Head of caudate nucleus (tissue), 42 donors: ENCODE measurements at places on chromosomes 12 and 14.

DNA sequence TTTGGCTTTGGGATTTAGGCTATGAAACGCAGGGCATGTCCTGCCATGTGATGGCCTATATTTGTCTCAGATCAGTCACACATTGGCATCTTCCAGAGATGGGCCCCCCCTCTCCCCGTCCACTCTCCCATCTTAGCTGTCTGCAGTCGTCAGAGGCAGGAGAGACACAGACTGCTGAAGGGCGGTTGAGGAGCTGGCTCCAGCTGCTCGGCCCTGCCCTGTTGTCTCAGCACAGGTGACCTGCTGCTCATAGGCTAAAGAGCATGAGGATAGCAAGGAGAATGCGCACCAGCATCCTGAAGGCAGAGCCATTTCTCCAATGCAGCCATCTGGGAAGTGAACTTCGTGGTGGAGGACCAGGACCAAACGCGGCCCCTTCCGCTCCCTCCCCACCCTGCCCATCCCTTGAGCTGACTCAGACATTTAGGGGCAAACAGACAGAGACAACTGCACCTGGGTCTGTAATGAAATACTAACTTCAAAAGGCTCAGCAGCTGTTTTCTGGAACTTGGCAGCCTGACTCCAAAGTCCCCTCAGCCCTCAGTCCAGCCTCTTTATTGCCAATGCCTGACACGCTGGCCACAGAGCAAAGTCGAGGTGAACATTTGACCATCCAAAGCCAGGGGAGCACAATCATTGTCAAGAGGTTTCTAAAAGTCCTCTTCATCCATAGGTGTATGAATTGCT, 22.3 kb downstream of the FZD10 start:
- no peak for DNase-seq

DNA sequence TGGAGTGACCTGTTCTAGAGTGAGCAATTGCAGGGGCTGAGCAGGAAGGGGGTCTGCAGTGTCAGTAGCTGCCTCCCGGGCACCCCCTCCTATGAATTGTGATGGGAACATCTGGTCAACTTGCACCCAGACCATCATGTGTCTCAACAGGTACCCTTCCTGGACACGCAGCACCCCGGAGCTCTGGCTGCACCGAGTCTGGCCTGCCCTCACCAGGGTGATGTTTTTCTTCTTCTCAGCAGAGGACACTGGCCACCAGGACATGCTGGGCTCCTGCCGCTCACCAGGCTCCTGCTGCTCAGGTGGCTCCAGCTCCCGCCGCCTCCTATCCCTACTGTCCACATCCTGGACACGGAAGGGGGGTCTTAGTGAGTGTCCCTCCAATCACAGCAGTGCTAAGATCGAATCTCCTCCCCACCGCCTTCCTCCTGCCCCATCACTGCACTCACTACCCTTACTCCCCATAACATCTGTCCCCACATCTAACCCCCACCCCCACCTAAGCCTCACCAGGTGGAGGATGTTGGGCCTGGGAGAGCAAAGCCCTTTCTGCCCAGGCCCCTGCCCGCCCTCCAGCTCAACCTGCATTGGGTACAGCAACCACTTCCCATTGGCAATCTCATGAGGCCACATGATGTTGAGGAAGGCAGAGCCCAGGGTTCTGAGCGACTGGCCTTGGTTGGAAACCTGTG, 14.9 kb downstream of the ITGA7 start:
- DNase-seq: no peak

GRCh38 chr14:52303236-52303635, 10.9 kb upstream of the PTGER2 start:
- DNase-seq: no peak

DNA sequence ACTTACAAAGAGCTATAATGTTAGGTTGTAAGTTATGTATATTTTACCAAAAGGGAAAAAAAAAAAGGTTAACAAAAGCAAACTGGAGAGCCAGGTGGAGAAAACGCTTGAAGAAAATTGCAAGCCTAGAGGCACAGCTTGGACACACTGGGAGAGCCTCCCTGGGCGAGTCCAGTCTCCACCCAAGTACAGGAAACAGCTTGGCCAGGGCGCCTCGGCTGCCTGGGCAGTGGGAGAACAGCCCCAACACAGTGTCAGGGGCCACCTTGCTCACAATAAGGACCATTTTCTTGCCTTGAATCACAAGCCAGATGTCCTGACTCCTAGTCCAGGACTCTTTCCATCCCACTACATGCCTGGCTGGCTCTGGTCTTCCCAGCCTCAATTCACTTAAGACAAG, 33.3 kb downstream of the TTC7B start:
- DNase-seq: no peak

DNA sequence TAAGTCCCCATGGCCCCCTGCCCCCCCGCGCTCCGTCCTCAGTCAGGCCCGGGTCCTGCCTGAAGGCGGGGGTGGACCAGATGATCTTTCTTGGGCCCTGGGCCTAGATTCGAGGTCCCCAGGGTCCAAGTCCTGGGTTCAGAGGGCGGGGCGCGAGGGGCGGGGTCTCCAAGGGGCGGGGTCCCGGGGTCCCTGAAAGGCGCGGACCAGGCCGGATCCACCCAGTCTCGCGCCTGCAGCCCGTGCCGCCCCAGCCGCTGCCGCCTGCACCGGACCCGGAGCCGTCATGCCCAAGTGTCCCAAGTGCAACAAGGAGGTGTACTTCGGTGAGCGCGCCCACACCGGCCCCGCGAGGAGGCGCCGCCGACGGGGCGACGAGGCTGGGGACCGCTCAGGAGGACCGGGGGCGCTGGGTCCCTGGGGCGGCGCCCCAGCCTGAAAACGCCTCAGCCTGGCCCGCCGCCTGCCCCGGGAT, 325 bp downstream of the CRIP1 start:
- DNase-seq: no peak

DNA sequence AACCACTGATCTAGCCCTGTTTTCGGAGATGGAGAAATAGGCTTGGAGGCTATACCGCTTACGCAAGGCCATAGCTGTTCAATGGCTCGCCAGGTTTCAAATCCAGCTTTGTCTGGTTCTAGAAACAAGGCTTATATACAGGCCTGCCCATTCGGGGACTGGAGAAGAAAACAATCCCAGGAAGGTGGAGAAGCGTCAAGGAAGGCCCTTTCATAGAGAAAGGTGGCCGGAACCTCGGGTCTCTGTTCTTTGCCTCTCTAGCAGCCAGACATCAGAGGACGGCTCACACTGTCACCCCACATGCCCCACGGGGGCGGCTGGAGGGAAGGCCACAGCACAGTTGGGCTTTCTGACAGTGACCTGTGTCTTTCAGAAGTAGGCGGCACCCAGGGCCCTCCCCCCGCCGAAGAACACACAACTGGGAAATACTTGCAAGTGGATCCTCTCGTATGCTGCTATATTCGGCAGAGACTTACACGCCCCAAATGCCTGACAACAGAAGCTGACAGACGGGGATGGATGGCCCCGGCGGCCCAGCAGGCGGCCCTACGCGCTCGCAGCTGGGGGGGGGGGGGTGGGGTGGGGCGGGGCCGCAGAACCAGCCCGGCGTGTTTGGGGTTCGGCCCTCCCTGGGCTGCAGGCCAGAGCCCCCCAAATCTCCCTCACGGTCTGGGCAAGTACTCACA, 4.5 kb upstream of the SETD1B start:
- DNase-seq: peak; percentile 79

DNA sequence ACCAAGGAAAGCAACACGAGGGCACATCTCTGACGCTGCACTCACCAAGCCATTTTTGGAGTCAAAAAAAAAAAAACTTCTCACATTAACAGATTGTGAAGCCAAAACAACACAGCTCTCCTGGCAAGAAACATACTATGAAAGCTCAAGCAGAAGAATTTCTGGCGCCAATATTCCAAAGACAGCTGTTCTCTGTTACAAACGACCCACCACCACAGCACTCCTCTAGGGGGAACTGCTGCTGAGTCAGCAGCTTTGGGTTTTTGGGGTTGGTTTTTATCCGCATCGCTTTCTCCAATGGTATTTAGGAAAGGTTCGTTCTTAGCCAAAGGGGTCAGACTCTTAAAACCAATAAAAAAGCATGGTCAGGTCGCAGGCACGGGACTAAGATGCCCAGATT, 379.4 kb downstream of the RPS29 start:
- no peak for DNase-seq

DNA sequence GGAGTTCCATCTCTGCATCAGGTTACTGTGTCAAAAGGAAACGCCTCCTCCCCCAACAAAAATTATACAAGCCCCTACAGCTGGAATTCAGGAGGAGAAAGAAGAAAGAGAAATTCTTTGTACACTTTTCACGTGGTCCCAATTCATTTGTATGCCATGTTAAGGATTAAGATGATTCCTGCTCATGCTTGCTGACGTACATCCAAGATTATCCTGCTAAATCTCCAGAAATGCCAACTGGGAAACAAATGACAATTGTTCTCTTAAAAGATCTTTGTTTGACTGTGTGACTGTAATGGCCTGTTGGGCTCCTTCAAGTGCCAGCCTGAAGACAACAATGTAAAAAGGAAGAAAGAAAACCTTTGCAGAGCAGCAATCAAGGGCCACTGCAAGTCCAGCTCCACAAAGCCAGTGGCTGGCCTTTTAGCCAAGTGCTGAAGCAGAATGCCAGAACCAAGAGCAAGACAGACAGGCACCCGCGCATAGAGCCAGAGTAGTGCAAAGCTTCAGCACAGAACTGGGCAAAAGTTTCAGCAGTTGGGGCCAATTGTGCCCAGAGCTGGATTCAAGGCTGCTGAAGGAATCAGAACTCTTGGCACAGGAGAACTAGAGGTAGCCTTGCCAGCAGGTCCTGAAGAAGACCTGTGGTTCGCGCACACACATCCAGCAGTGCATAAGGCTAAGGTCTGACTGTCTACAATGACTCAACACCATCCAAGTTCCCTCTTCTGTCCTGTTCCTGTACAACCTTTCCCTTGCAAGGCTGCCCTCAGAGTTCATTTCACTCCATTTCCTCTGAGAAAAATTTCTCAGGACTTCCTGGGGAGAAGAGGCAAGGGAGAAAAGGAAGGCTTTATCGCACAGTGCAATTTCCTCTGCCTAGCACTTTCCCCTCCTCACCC, 209.7 kb upstream of the BMP4 start:
- peak; percentile 39 for DNase-seq

DNA sequence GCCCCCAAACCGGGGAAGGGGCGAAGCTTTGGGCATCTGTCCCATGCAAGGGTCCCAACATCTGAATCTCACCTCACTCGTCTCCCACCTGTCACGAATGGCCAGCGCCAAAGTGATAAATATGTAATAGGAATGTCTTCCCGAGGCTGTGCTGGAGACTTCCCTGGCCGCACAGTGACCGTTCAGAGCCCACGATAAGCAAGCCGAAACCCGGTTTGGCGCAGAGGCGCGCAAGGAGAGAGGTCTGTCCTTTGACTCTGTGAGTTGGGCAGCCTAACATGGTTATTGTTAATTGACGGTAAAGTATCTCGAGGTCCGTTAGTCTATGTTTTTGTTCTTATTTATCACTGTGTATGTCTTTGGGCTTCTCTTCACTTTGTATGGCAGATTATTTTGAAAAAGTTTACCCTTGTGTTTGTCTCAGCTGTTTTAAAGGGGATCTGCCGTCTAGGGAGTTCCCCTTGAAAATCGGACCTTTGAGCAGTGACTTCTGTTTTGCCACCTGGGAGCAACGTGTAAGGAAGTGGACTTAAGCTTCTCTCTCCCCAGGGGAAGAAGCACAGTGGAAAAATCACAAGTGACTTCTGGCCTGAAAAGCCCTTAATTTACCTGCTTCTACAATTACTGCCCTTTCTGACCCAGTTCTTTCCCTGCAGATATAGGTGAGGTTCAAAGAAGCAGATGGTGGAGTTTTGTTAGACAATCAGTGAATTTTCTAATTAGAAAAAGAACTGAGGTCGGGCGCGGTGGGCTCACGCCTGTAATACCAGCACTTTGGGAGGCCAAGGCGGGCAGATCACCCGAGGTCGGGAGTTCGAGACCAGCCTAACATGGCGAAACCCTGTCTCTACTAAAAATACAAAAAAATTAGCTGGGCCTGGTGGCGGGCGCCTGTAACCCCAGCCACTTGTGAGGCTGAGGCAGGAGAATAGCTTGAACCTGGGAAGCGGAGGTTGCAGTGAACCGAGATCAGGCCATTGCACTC, 1.1 kb upstream of the TM9SF1 start:
- no peak for DNase-seq

DNA sequence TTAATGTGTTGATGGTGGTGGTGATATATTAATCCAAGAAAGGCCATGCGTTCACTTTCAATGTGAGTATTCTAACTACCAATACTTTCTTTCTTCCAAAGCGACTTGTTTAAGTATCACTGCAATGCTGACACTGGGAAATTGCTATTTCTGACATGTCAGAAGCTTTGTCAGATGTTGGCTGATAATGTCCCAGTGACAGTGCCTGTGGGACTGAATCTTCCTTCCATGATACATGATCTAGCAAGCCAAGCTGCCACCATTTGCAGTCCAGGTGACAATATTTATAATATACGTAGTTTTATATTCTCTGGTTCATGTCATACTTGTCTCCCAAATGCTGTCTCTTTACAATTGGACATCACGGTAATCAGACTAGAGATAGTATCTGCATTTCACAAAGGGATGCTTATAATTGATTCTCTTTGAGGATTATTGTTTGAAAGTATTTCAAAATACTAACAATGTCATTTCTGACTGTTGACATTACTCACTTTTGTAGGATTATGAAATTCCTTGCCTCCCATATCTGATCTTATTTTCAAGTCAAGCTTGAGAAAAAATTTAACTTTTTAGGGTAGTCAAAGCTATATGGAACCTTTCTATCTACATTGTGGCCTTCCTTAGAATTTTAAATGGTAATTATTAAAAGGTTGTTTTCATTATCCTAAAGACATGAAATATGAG, 57.3 kb downstream of the KNTC1 start:
- DNase-seq: no peak

- no peak for DNase-seq
These were observed 51.5 kb downstream of the TMPRSS12 start for GRCh38 chr12:50894241-50894640.

- peak; percentile 25 for DNase-seq
These were observed 49.0 kb downstream of the TMEM117 start for GRCh38 chr12:43884683-43885410.

GRCh38 chr14:68401855-68402254, 391.0 kb downstream of the ZFP36L1 start:
- no peak for DNase-seq

DNA sequence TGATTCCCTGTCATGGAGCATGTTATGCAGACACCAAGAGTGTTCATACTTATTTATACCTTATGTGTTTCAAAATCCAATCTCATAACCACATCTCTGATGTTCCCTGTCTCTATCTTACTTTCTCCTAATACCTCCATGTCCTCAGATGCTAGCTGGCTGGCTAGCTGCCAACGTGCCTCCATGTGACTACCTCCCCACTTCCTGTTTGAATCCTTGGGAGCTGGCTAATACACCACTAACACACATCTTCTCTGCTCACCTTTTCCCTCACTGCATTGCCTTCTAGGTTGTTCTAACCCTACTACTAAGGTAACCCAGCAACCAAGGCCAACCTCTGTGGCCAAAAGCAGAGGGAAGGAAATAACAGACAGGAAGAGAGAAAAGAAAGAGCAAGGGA, 27.3 kb downstream of the TTC5 start:
- no peak for DNase-seq

DNA sequence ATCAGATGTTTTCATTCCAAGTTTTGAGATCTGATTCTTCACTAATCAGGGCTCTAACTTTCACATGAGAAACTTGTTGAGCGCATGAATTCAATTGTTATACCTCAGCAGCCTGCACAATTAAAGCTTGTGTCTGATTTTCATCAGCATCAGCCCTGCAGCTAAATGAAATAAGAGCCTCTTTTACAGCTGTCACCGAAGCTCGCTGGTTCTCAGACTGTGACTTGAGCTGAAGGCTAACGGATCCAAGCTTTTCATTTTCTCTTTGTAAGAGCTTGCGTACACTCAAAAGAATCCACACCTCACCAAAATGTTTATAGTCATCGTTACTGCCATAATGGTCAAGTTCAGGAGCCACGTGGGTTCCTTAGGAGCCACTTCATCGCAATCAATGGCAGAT, 65.5 kb upstream of the BEGAIN start:
- no peak for DNase-seq

GRCh38 chr12:111937429-111937828, 75.5 kb downstream of the TMEM116 start:
- DNase-seq: no peak
